ENCODE measurements at places on chromosomes 2 and 18.

DNA sequence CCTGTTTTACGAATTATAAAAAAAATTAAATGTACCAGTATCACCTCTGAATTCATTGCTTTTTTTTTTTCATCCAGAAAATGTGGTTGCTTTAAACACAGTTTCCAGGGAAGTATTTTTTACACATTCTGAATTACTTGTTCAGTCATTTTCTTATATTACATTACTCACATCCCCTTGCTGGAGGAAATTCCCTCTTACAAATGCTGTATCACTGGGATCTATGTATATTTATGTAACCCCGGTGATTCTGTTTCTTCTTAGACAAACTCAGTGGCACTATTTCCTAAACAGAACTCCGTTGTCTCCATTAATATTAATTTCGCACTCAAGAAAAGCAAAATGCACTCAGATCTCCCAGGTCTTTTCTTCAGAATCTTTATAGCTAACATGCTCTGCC is 1078.5 kb upstream of the ZEB2 start:
- DNase-seq: no peak

- no peak for DNase-seq
Measured at GRCh38 chr2:173221132-173221695, 133.5 kb upstream of the CDCA7 start.

- DNase-seq: no peak
Measured at GRCh38 chr18:44041553-44041952, 639.1 kb upstream of the SETBP1 start.

DNA sequence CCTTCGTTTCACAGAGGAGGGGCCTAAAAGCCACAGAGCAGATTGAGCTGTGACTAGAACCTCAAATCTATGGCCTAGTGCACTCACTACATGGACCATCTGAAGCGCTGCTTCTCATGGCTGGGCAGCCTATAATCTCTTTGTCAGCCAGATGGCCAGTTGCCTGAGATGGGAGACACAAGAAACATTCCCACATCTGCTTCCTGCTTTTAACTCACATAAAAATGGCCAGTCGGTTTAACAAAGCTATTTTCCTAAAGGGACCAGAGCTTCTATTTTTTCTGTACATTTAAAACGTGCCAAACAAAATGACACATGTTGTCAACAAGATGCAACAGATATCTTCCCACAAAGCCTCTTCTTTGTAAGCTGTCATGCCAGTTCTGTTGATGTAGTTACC is 173.8 kb downstream of the GFPT1 start:
- DNase-seq: no peak

GRCh38 chr18:53944721-53945120 is 279.7 kb downstream of the MBD2 start:
- DNase-seq: peak; percentile 8

- no peak for DNase-seq
Measured at GRCh38 chr18:27185025-27185763, at the start of gene CHST9. TSS of gene CHST9 (minus strand) at chr18:27185308. CDS start at chr18:27142809, 42,499 bp downstream.

GRCh38 chr2:157304811-157305722 is 20.6 kb downstream of the ERMN start:
- no peak for DNase-seq

- peak; percentile 59 for DNase-seq
Measured at GRCh38 chr2:207423886-207424285, 105.9 kb upstream of the CREB1 start.

- DNase-seq: no peak
Measured at GRCh38 chr2:201228271-201228911, 31.9 kb upstream of the CASP8 start.

- no peak for DNase-seq
Measured at GRCh38 chr18:27582760-27583412, 397.8 kb upstream of the CHST9 start.

- DNase-seq: no peak
Measured at GRCh38 chr2:241563571-241563980, 5.0 kb downstream of the BOK start.

DNA sequence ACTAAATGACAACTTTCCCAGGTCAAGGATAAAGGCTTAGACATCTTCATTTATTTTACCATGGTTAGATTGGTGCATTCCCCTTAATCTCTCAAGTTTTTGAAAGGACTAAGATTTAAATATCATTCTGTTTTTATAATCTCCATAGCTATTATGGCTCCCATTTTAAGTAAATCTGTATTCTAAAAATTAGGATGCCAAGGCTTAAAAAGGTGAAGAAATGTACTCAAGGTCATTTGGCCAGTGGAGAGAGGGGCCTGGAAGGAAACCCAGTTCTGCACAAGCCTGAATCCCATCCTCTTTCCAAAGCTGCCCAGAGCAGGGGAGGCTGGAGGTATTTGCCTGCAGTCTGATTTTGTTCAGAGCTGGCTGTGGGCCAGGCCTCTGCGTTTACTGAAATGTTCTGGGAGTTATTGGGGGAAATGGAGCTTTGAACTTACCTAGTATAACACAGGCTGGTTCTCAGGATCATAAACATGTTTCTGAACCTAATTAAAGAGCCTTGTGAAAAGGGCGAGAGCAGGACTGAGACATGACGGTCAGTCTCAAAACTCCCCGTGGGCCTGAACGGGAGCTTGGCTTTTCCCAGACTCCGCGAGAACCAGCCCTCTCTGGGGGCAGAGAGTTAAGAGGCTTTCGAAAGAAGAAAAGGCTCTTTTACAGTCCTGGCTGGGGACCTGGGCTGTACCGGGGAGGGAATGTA is 85.6 kb downstream of the DDX1 start:
- no peak for DNase-seq

GRCh38 chr18:32771169-32771751 is 1.6 kb downstream of the KLHL14 start:
- DNase-seq: peak; percentile 2

GRCh38 chr2:46335391-46336282 is 38.4 kb downstream of the EPAS1 start:
- no peak for DNase-seq

GRCh38 chr2:238905644-238906043 is 57.8 kb downstream of the TWIST2 start:
- no peak for DNase-seq

DNA sequence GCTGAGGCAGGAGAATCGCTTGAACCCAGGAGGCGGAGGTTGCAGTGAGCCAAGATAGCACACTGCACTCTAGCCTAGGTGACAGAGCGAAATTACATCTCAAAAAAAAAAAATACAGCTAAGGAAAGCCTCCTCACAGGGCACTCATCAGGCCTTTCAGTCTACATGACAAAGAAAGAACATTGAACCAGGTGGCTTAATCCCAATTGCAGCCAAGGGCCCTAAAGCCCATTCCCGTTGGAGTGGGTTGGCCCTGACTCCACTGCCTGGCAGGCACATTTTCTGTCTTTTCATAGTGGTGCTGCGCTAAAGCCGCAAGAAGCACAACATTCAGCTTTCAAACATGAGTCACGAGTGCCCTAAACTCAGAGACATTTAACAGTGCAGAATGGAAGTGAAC is 372.5 kb downstream of the RNF144A start:
- no peak for DNase-seq

- DNase-seq: no peak
Measured at GRCh38 chr2:235004329-235004903, 52.6 kb downstream of the SH3BP4 start.

DNA sequence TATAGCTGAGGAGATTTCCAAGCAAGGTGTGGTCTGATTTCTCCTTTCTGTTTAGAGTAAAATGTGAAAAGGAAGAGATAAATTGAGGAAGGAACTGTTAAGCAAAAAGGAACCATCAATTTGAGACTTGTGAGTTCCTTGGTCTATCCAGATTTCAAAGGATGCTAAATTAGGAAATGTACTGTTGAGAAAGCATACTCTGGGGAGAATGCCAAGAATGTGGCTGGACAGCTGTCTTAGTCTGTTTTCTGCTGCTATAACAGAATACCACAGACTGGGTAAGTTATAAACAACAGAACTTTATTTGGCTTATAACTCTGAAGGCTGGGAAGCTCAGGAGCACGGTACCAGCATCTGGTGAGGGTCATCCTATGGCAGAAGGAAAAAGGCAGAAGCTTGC is 1097.2 kb downstream of the TDRD15 start:
- no peak for DNase-seq

- no peak for DNase-seq
Measured at GRCh38 chr2:105042189-105042588, 4.3 kb downstream of the MRPS9 start.

GRCh38 chr2:84481702-84482101 is 22.6 kb upstream of the SUCLG1 start:
- DNase-seq: peak; percentile 27

Measured in activated CD4-positive, alpha-beta T cell treated with anti-CD3 and anti-CD28 coated beads for 48 hours (primary cell).